ENCODE measurements at places on chromosomes 11 and 22. TPM values are rescaled to one million over a fixed set of nuclear protein-coding genes. Genes with fewer than 3 reads are reported as not detected.
A peak's percentile ranks its signal among the peaks of the same experiment; 100 is the strongest.

GRCh38 chr11:74896311-74896710, 52.6 kb downstream of the XRRA1 start:
- H3K27ac ChIP-seq = no peak overlapping the region
- no peaks in the 10 kb centered on the region for H3K27me3 ChIP-seq
- peaks cover 4% of the 10 kb centered on the region for H3K36me3 ChIP-seq
- H3K4me1 ChIP-seq = no peaks in the 10 kb centered on the region
- DNase-seq = no peak
- H3K4me3 ChIP-seq = no peak overlapping the region

DNA sequence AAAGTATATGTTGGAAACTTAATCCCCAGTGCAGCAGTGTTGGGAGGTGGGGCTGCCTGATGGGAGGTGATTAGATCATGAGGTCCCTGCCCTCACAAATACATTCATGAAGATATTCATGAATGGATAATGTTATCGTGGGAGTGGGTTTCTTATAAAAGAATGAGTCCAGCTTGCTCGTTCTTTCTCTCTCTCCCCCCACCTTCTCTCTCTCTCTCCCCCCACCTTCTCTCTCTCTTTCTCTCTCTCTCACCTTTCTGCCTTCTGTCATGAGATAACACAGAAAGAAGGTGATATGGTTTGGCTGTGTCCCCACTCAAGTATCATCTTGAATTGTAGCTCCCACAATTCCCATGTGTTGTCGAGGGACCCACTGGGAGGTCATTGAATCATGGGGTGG, 66.7 kb upstream of the NUP50 start:
- H3K36me3 ChIP-seq = no peaks in the 10 kb centered on the region
- no peak overlapping the region for H3K4me3 ChIP-seq
- no peak overlapping the region for H3K27ac ChIP-seq
- H3K4me1 ChIP-seq = no peaks in the 10 kb centered on the region
- DNase-seq = no peak
- H3K27me3 ChIP-seq = peaks cover 4% of the 10 kb centered on the region

GRCh38 chr22:23557467-23557866, 22.6 kb downstream of the IGLL1 start:
- no peaks in the 10 kb centered on the region for H3K4me1 ChIP-seq
- H3K27me3 ChIP-seq = peaks cover 8% of the 10 kb centered on the region
- H3K4me3 ChIP-seq = no peak overlapping the region
- no peaks in the 10 kb centered on the region for H3K36me3 ChIP-seq

The OPCML gene
- total RNA-seq = not detected

The OR52N4 gene
- total RNA-seq = 0.48 TPM

DNA sequence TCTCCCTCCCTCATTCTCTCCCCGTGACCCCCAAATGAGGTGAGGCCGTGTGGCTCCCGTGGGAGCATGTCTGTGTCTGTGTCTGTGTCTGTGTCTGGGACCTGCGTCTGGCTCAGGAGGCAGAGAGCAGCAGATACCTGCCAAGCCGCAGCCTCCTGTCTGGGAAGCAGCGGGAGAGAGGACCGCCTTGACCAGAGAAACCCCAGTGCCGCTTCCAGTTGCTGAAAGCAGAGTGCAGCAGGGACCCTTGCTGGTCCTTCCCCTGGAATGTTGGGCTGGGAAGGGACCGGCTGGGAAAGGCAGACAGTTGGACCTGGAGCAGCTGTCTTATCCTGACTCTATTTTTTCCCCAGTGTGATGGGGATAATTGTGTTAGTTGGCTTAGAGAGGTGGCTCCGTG, 525 bp downstream of the CSDC2 start:
- peaks cover 5% of the 10 kb centered on the region for H3K27me3 ChIP-seq
- DNase-seq = no peak
- no peak overlapping the region for H3K4me3 ChIP-seq
- no peaks in the 10 kb centered on the region for H3K4me1 ChIP-seq

- H3K4me1 ChIP-seq = no peaks in the 10 kb centered on the region
- no peaks in the 10 kb centered on the region for H3K36me3 ChIP-seq
These were observed 11.3 kb downstream of the MYBPC3 start for GRCh38 chr11:47340980-47341775.

DNA sequence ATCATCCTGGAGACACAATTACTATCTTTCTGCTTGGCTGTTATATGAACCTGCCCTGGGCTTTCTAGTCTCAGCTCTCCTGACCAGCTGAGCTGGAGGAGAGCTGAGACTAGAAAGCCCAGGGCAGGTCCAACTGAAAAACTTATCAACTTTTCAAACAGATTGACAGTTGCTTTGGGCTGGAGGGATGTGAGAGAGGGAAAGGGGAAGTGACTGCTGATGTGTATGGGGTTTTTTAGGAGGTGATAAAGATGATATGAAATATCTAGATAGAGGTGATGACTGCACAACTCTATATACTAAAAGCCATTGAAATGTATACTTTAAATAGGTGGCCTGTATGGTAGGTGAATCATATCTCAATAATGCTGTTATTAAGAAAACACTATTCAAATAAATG, 60.2 kb upstream of the CHRM4 start:
- DNase-seq = no peak
- no peak overlapping the region for H3K4me3 ChIP-seq

The MS4A15 gene
- not detected for total RNA-seq

DNA sequence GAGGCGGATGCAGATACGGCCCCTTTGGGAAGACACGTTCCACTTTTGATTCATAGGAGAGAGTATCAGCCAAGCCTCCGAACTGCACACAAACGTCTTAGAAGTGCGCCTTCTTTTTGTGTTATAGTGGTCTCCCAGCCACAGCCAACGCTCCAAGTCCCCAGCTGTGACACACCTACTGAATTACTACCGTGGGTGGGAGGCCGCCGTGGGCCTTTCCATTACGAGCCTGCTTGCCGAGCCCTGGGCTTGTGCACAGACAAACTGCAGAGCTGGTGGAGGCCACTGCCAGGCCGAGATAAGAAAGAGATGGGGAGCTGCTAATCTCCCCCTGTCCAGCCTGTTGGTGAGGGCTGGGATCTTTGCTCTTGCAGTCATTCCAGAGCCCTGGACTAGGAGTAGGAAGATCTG, 761 bp downstream of the HMBS start:
- peak overlapping the region; percentile 98 for H3K4me3 ChIP-seq
- DNase-seq = no peak
- no peaks in the 10 kb centered on the region for H3K27me3 ChIP-seq
- H3K4me1 ChIP-seq = peaks cover 15% of the 10 kb centered on the region
- H3K36me3 ChIP-seq = peaks cover 17% of the 10 kb centered on the region
- peak overlapping the region; percentile 89 for H3K27ac ChIP-seq

DNA sequence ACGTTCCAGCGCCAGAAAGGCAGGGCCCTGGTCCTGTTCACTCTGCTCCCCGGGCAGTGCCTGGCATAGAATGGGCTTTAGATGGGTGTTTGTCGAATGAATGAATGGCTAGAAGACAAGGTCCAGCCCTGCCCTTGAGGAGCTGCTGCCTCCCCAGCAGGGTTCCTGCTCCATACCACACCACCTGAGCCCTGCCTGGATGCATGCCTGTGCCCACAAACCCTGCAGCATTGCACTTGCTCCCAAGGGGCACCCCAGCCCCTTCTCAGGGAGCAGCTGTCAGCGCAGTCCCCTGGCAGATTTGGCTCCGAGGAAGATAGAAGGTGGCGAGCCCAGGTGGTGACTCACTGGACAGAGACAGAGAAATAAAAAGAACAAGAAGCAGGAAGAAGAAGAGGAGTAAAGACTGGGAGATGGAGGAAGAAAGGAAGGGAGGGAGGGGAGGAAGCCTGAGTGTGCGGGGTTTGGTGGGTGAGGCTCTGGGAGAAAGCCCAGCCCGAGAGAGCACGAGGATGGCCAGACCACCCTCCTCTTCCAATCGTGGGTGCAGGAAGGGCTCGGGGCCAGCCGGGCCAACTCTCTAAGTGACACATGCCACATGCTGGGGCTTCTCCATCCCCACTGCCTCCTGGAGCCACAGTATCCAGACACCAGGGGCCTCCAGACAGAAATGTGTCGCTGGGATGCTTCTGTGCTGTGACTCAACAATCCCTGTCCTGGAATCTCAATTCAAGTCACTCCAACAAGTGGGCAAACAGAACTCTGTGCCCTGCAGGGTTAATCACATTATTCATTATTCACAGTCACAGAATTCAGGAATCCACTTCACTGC, 1474.3 kb downstream of the BRD1 start:
- DNase-seq = no peak
- H3K4me1 ChIP-seq = no peaks in the 10 kb centered on the region
- no peak overlapping the region for H3K27ac ChIP-seq

DNA sequence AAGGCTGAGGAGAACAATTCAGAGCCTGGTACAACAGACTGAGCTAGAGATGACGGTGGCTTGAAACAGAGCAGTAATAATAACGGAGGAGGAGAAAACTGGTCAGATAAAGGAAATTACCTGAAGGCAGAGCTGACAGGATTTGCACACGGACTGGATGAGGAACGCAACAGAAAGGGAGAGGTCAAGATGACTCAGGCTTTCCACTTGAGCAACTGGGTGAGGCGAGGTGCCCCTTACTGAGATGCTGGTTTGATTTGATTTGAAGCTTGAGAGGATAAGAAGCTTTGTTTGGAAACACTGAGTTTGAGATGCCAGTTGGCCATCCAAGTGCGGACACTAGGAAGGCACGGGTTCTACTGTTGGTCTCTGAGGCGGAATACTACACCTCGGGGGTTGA, 35.4 kb upstream of the NRIP3 start:
- no peaks in the 10 kb centered on the region for H3K4me1 ChIP-seq
- no peak for DNase-seq
- no peak overlapping the region for H3K27ac ChIP-seq
- no peaks in the 10 kb centered on the region for H3K36me3 ChIP-seq
- no peak overlapping the region for H3K4me3 ChIP-seq

GRCh38 chr11:27857014-27857413, 156.8 kb upstream of the BDNF start:
- no peaks in the 10 kb centered on the region for H3K4me1 ChIP-seq
- no peaks in the 10 kb centered on the region for H3K27me3 ChIP-seq
- DNase-seq = no peak
- no peak overlapping the region for H3K27ac ChIP-seq
- no peak overlapping the region for H3K4me3 ChIP-seq

GRCh38 chr22:22838148-22838786, 49.3 kb upstream of the IGLL5 start:
- H3K4me3 ChIP-seq = no peak overlapping the region
- H3K27ac ChIP-seq = no peak overlapping the region
- H3K27me3 ChIP-seq = no peaks in the 10 kb centered on the region
- H3K36me3 ChIP-seq = no peaks in the 10 kb centered on the region
- no peak for DNase-seq

The SCGB1A1 gene
- not detected for total RNA-seq

DNA sequence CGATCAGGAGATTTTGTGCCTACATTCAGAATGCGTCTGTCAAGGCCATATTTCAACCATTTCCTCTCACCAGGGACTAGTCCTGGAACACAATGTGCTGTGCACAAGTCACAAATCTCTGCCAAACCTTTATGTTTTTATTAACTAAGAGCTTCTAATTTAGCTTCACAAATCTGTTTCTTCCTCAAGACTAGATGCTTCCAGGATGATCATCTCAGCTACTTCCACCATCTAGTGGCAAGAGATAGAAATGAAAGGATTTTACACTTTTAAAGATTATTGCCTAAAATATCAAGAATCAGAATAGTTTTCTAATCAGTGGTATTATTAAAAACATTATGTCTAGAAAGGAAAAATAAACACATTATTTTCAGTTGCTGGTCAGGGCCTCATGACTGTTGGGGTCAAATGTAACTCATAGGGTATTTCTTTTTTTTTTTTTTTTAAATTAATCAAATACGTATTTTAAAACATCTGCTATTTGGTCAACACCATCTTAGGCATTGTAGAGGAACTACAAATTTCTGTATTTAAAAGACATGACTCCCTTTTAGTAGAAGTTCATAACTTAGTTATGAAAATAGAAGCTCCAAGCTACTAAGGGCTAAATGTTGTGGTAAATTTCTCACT, 1102.6 kb downstream of the DLG2 start:
- H3K4me3 ChIP-seq = no peak overlapping the region
- no peaks in the 10 kb centered on the region for H3K4me1 ChIP-seq
- no peak for DNase-seq
- no peaks in the 10 kb centered on the region for H3K27me3 ChIP-seq

DNA sequence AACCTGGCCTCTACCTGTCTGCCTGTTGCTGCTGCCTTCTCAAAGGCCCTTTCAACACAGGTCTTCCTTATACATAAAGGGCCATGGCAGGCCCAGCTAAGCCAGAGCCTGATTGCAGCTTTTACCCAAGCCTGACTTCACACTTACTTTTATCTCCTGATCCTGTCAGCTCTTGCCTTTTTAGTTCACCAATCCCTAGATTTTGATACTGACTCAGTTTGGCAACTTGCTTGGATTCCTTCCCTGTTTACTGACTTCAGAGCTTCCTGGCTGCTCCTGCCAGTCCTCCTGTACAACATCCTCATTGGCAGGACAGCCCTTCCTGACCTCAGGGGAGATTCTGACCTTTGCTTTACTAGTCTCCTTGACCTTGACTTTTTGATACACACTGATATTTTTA, 195.2 kb downstream of the NELL1 start:
- H3K4me1 ChIP-seq = no peaks in the 10 kb centered on the region
- H3K4me3 ChIP-seq = no peak overlapping the region
- no peak for DNase-seq
- H3K27ac ChIP-seq = no peak overlapping the region

GRCh38 chr11:73249304-73249703, 22.8 kb upstream of the P2RY6 start:
- H3K4me1 ChIP-seq = no peaks in the 10 kb centered on the region
- H3K4me3 ChIP-seq = no peak overlapping the region
- H3K27ac ChIP-seq = no peak overlapping the region
- no peak for DNase-seq
- H3K36me3 ChIP-seq = no peaks in the 10 kb centered on the region

DNA sequence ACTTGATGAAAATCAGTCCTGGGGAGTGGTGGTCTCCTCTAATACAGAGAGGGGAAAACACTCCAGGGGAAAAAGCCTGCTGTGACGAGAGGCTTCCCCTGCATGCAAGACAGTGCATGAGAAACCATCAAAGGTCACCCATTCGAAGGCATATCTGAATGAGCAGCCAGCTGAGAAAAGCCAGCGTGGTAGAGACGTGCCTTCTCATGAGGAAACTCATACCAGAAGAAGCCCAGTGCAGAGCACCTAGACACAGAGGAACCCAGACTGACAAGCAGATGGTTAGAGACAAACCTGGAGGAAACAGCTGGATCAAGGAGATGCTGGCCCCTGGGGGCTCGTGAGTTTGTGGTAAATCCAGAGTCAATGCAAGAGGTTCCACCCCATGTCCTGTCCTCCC, 534.8 kb downstream of the BRD1 start:
- no peaks in the 10 kb centered on the region for H3K36me3 ChIP-seq

DNA sequence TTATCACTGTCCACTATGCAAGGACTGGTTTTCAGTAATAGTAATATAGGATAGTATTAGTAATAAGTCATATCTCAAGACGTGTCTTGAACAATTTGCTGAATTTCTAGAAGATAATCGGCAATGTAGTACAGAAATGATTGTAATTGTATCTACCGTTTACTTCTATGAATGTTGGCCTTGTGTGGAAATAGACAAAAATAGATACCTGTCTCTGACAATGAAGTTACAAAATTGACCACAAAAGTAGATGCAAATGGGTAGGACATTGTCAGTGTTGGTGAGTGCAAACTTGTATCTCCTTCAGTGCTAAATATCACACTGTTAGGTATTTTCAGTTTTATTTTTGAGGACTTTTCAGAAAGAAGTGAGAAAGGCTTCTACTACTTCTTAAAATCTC, 43.1 kb downstream of the SVIP start:
- H3K27me3 ChIP-seq = no peaks in the 10 kb centered on the region
- no peak overlapping the region for H3K27ac ChIP-seq
- DNase-seq = no peak
- H3K4me1 ChIP-seq = no peaks in the 10 kb centered on the region

- no peaks in the 10 kb centered on the region for H3K4me1 ChIP-seq
- no peak overlapping the region for H3K4me3 ChIP-seq
- no peak overlapping the region for H3K27ac ChIP-seq
These were observed 403.6 kb downstream of the TBC1D22A start for GRCh38 chr22:47166033-47166404.

Measured in CD8-positive, alpha-beta memory T cell (primary cell).